Stimulated activated CD8-positive, alpha-beta memory T cell treated with anti-CD3 and anti-CD28 coated beads, Interleukin-4, amount 100 ng/mL, for 4 hours (primary cell): ENCODE measurements at places on chromosomes 6 and 20.

- no peak for DNase-seq
Measured at GRCh38 chr20:63864545-63864977, 509 bp upstream of the TPD52L2 start.

GRCh38 chr20:46934746-46935287, 40.2 kb downstream of the EYA2 start:
- no peak for DNase-seq

DNA sequence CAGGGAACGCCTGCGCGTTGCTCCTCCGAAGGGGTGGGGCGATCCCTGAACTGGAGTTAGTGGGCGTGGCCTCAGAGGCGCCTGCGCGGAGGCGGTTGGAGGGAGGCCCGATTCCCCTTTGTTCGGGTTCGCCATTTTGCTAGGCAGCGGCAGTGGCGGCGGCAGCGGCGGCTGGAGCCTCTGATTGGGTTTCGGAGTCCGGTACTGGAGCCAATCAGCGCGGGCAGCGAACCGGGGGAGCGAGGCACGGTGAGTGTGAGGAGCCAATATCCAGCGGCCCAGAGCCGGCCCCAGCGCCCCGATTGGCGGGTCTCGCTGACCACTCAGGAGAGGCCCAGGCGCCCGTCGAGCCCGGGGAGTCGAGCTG, at the start of gene NFYA:
Gene NFYA, plus strand, starts transcription at position 139 of the 367 bp plus-strand sequence. CDS start 6,116 bp downstream, outside the sequence.
- no peak for DNase-seq

- DNase-seq = no peak
Measured at GRCh38 chr6:87944541-87944954, 103.1 kb upstream of the SPACA1 start.

DNA sequence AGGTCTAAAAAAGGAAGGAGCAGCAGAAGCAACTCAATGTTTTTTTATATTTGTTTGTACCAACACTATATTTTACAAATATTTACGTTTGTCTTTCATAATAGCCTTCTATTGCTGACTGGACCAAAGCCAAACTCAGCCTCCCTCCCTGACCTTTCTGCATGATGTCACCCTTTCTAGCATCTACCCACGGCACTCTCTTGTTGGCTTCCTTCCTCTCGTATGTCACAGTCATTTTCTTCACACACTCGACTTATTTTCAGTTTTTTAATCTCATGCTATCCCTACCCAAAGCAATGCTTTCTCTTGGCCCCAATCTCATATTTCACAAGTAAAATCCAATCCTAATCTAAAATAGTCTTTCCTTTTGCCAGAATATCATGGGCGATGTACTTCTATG, 16.3 kb upstream of the FAM8A1 start:
- no peak for DNase-seq

- DNase-seq = no peak
Measured at GRCh38 chr20:15817351-15817750, 755.9 kb downstream of the KIF16B start.
